GM23338 (cell line): ENCODE measurements at places on chromosomes 1 and 21. TPM values are rescaled to one million over a fixed set of nuclear protein-coding genes. Genes with fewer than 3 reads are reported as not detected.

Gene COA6
- total RNA-seq, result 20.7 and 33.9 TPM in 2 replicates

Gene EDN2
- not detected in 2 replicates for total RNA-seq

Gene UBL4B
- not detected in 2 replicates for total RNA-seq

Gene CLCNKB
- 1.2 and 1.3 TPM in 2 replicates for total RNA-seq

Gene PSEN2
- 16.0 and 22.1 TPM in 2 replicates for total RNA-seq

Gene CXADR
- total RNA-seq, result 207 and 227 TPM in 2 replicates

Gene C1orf226
- 7.9 and 12.5 TPM in 2 replicates for total RNA-seq

DNA sequence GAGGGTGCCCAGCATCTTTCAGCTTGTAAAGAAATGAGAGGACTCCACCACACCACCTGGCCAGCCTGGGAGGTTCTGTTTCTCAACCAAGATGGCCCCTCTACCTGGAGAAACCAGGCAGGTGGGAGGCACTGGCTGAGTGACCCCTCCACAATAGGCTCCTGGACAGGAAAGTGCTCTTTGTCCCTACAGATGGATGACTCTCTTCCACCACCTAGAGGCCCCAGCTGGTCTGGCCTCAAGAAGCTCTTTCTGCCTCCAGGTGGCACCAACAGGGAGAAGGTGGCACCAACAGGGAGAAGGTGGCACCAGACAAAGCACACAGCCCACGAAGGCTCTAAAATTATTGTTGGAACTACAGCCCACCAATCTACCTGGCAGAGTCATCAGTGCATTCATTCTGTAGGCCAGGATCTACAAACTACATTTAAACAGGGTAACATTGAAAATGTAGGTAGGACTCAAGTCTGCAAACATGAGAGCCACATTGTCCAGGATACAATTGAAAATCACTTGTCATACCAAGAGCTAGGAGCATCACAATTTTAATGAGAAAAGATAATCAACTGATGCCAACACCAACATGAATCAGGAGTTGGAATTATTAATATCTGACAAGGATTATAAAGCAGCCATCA is 14.4 kb downstream of the TMPRSS3 start:
- H3K27me3 ChIP-seq, result no peaks in the 10 kb centered on the region
- no peak overlapping the region for H3K27ac ChIP-seq
- DNase-seq, result peak; percentile 64
- no peaks in the 10 kb centered on the region for H3K36me3 ChIP-seq
- no peak overlapping the region for H3K4me3 ChIP-seq

GRCh38 chr1:113893267-113893666 is 5.9 kb upstream of the BCL2L15 start:
- no peaks in the 10 kb centered on the region for H3K36me3 ChIP-seq
- no peaks in the 10 kb centered on the region for H3K27me3 ChIP-seq
- no peaks in the 10 kb centered on the region for H3K4me1 ChIP-seq
- H3K4me3 ChIP-seq, result no peak overlapping the region
- no peak for DNase-seq
- H3K27ac ChIP-seq, result no peak overlapping the region

GRCh38 chr1:32925403-32926162 is 24.4 kb upstream of the TMEM54 start:
- H3K27ac ChIP-seq, result no peak overlapping the region
- peaks cover 78% of the 10 kb centered on the region for H3K27me3 ChIP-seq
- peaks cover 12% of the 10 kb centered on the region for H3K4me1 ChIP-seq
- peak; percentile 71 for DNase-seq
- H3K4me3 ChIP-seq, result peak overlapping the region; percentile 73
- no peaks in the 10 kb centered on the region for H3K36me3 ChIP-seq

GRCh38 chr1:183808296-183809027 is 3.5 kb downstream of the RGL1 start:
- no peaks in the 10 kb centered on the region for H3K36me3 ChIP-seq
- no peak overlapping the region for H3K4me3 ChIP-seq
- DNase-seq, result no peak
- H3K27ac ChIP-seq, result no peak overlapping the region

DNA sequence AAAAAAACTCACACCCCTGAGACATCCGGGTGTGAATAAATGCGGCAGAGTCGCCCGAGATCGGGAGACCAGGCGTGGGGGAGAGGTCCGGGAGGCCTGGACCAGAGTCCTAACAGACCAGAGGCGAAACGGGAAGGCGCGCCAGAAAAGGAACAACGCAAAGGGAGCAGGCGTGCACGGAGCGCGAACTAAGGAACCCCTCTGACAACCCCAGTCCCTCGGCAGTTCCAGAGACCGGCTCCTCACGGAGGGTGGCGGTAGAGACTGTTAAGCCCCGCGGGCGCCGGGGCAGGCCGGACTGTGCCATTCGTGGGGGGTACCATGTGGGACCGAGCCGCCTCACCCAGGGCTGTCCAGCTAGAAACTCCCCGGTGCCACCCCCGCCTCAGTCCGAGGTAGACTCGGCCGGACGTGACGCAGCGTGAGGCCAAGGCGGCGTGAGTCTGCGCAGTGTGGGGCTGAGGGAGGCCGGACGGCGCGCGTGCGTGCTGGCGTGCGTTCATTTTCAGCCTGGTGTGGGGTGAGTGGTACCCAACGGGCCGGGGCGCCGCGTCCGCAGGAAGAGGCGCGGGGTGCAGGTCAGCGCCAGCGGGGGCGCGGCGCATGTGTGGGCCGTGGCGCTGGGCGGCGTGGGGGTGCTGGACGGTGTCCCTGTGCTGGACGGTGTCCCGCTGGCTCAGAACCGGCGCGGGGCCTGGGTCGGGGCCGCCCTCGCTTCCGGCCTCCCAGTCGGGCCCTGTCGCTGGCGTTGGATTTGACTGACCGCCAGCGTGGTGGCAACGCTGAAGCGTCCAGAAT is at the start of gene PARK7:
TSS of gene PARK7 (plus strand) at position 496 of the 798 bp plus-strand sequence. CDS start 1,075 bp downstream, outside the sequence.
- peak within 1 kb of the TSS; percentile 89 for H3K27ac ChIP-seq
- H3K27me3 ChIP-seq, result no peaks in the 10 kb centered on the region
- H3K36me3 ChIP-seq, result peaks cover 31% of the 10 kb centered on the region

DNA sequence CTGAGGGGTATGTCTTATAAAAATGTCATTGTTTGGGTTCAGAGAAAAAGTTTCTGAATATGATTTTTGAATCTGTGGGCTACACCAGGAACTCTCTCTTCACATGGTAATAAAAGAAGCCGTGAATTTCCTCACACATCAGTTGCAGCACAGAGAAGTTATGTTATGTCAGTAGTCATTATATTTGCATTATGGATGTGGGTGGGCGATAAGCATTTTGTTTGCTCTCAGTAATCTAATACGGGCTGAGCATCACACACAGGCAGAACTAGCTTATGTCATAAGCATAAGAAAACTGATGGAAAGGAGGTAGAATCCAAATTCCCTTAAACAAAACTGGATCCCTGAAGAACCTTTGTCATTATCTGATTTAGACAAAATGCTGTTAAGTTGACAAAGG is 70.8 kb downstream of the PRDM2 start:
- no peaks in the 10 kb centered on the region for H3K36me3 ChIP-seq
- no peak overlapping the region for H3K27ac ChIP-seq
- no peaks in the 10 kb centered on the region for H3K27me3 ChIP-seq
- H3K4me1 ChIP-seq, result no peaks in the 10 kb centered on the region
- H3K4me3 ChIP-seq, result no peak overlapping the region
- DNase-seq, result no peak

DNA sequence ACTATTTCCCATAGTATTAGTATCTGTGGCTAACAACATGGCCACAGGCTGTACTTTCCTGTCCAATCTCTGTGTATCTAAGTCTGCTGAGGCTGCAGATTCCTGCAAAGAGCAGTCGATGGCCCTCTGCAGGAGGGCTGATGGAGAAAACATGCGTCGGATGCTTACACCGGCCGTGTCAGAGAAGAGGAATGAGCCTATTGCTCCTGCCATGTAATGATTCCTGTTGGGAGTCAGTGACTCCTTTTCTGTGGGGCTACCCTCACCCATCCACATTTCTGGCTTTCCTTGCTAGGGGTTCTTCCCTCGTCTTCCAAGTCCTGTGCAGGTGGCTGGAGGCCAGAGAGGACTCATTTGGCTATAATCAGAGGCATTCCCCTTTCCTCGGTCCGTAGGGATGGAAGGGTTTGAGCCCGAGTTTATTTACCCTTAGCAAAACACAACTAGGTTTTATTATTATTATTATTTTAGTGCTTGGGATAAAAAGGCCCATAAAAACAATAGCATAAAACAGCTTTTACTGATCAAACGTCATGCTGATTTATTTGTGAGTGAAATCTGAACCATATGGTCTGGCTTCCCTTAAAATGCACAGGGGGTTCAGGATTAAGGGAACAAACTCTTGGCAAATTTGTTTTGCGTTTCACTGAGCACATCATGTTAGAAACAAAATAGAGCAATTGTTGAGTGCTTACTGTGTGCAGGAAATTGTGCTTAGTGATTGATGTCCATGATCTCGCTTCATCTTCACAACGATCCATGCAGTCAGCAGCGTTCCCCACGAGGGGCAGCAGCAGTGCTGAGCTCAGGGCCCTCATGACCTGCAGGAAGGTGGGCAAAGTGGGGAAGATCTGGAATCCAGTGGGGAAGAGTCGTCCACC is 70.8 kb downstream of the KIF26B start:
- DNase-seq, result no peak
- no peak overlapping the region for H3K27ac ChIP-seq
- H3K4me3 ChIP-seq, result no peak overlapping the region
- H3K36me3 ChIP-seq, result no peaks in the 10 kb centered on the region

DNA sequence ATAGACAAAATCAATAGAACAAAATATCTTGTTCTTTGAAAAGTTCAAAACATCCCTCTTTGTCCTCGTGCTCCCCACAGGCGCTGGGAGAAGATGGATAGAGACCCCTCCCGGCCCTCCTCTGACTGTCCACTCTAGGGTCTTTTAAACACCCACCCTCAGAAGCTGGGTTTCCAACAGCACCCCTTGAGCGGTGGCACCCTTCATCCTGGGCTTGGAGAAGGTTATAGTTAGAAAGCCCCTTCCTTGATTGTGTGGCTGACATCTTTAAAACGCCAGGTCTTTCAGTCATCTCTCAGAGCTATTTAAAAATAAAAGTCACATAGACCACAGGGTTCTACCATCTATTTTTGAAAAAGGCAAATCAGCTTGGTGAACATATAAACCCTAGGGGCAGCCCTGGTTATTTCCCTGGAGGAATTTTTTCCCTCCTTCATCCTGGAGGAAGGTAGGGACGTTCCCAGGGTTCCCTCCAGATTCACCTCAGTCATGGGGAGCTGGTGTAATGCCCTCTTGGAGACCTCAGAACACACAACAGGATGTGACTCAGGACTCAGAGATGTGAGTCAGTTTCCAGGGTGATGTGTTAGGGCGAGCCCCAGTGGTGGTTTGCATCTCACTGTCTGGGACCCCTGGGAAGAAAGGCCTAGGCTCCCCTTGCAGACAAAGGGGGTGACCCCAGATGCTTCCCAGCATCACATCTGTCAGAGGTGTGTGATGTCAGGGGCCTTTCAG is 138.5 kb downstream of the CLIC6 start:
- H3K27me3 ChIP-seq, result no peaks in the 10 kb centered on the region
- H3K36me3 ChIP-seq, result no peaks in the 10 kb centered on the region
- H3K27ac ChIP-seq, result no peak overlapping the region
- no peak overlapping the region for H3K4me3 ChIP-seq
- no peaks in the 10 kb centered on the region; the same call in 1 of the 2 replicates for H3K4me1 ChIP-seq

- no peak for DNase-seq
- no peak overlapping the region for H3K27ac ChIP-seq
These were observed 8.7 kb downstream of the B3GALNT2 start for GRCh38 chr1:235495551-235495950.
